ENCODE measurements at places on chromosomes 5 and 9.
A peak's percentile ranks its signal among the peaks of the same experiment; 100 is the strongest.

DNA sequence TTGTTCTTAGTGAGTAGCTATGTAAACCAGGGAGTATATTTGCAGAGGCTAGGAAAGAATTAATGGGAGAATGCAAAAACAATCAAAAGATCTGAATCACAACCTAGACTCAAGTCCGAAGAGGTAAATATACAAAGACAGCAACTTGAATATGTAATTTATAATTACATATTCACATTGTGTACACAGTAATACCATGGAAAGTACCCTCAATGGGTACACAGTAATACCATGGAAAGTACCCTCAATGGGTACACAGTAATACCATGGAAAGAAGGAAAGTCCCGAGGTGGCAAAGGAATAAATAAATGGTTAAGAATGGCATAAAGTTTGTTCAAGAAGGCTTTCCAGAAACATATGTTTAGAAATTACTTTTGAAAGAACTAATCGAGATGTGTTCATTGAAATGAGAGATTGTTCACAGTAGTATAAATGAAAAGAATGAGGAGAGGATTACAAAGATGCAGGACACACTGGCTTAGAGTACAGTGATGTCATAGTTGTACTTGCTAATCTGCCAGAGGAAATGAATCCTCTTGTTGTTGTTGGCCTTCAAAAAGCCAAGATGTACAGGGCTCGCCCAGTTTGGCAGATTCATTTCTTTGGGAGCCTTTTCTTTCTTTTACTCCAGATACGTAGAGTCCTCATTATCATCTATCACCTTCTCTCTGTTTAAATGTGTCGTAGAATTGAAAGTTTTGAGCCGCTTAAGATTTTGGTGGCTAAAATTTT, 116.0 kb downstream of the UNC13B start:
- no peak for DNase-seq

DNA sequence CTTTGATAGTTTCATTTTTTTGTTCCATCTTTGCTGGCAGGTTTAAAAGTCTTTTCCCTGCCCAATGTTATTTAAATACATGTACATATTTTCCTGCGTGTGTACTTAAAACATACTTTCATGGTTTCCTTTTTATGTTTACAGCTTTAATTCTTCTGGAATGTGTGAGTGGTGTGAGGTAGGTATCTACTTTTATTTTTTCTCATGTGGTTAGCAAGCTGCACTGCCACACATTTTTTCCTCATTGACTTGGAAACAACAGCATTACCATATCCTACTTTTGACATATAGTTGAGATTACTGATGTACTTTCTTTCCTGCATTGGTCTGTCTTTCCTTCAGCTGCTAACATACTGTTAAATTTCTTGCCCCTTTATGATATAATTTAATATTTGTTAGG, 51.4 kb upstream of the COL15A1 start:
- DNase-seq: no peak

- no peak for DNase-seq
Measured at GRCh38 chr9:135494791-135495559, 5.5 kb upstream of the MRPS2 start.

- no peak for DNase-seq
Measured at GRCh38 chr9:34636791-34637355, 714 bp downstream of the SIGMAR1 start.

GRCh38 chr5:130496215-130496614, 592.0 kb downstream of the CHSY3 start:
- DNase-seq: no peak

GRCh38 chr5:179418972-179419371, 73.7 kb upstream of the ADAMTS2 start:
- no peak for DNase-seq

DNA sequence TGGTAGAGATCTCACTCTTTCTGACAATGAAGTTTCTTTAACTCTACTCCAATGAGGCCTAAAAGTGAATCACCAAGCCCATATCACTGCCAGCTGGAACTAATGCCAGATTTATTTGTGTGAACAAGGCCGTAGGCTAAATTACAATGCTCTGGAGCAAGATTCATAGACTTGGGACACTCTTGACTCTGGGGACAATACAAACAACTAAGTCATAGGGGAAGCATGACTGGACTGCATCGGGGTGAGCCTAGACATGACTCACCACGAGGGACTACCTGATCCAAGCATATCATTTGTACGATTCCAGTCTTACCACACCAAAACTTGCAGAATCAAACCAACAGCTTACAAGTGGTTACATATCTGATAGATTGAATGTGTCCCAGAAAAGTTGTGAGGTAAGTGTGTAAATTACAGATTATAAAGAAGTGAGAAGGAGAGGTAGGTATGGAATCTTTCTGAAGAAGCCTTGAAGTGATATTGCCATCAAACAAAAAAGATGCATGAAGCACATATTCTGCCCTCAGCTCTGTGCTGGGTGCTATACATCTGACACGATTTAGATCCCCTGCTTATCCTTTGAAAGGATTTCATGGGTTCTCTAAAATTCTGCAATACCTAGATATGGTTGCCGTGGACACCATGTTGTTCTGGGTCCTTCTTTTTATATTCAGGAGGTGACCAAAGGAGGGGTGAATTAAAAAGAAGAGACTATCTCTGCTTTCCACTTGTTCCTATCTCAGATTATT, 199.3 kb upstream of the PDE4D start:
- no peak for DNase-seq

DNA sequence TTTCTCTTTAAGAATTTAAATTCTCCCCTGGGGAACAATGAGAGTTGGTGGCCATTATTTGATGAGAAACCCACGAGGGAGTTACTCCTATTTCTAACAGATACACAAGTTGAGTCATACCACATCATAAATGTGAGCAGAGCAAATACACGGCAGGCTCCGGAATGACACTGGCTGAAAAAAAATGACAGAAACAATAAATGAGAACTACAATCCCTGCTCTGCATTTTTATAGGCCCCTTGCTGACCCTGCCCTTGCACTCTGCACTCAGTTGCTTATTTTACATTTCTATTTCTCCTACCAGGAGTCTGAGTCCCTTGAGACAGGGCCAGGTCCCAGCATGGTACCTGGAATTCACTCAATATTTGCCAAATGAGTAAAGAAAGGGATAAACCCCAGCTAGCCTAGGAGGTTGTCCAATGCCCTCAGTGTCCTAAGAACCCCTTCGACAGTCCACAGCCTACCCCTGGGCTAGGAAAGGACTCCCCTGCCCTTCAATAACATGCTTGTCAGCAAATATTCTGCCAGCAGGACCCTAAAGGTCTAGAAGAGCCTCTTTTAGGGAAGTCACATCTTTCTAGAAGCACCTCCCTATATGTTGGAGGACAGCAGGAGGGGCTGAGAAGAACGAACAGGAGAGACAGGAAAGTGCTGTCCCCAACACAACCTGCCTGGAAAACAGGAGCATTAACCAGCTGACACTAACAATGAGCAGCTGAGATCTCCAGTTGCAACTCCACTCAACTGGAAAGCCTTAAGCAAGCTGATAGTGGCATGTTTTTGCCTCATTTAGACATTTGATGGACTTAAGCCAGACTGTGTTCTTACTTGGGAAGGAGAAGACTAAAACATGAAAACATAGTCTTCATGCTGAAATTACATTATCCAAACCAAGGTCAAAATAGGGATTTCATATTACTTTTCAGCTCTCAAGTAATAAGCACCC, 191.2 kb downstream of the ACTL7B start:
- DNase-seq: no peak

DNA sequence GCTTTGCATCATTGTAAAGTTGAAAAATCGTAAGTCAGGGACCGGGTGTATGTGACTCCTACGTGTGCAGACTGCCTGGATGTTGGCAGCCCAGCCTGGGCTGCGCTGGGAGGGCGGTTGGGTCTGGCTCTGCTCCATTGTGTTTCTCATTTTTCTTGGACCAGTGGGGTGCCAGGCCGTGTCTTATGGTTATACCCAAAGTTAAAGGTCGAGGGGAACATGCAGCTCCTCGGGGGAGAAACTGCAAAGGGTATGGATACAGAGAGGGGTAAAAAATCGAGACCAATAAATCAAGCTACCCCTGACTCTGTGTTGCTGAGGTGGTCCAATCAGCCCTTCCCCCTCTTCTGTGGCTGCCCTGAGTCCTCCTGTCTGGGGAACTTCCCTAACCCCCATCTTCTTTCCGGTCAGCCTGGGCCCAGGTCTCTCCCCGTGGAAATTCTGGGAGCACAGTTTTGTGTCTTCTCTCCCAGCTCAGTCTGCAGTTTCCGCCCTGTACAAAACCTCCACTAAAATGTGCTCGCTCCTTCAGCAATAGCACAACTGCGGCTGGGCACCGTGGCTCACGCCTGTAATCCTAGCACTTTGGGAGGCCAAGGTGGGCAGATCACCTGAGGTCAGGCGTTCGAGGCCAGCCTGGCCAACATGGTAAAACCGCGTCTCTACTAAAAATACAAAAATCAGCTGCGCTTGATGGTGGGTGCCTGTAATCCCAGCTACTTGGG, 34.1 kb upstream of the UNC5A start:
- DNase-seq: no peak

DNA sequence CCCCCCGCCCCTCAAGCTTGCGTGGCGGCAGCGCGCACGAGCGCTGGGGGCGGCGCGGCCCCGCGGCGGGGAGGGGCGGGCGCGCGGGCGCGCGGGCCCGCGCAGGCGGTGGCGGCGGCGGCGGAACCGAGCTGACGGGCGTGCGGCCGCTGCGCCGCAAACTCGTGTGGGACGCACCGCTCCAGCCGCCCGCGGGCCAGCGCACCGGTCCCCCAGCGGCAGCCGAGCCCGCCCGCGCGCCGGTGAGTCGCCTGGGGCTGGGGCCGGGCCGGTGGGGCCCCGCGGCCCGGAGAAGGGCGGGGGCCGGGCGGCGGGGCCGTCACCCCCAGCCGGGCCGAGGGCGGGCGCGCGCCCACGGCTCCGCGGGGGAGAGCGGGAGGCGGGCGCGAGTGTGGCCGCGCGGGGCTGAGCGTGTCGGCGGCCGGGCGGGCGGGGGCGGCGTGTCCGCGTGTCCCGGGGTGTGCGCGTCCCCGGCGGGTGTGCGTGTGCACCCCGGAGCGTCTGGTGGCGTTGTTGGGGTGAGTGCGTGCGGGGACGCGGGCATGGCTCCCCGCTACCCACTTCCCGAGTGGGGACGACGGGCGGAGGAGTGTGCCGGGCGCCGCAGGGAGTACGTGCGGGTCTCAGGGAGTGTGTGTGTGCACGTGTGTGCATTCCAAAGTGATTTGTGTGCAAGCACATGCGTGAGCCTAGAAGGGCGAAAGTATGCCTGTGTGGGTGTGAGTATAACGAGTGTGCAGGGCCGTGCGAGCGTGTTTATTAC, at the start of gene NEK6:
Gene NEK6, plus strand, starts transcription at position 106 of the 763 bp plus-strand sequence. CDS start 44,016 bp downstream, outside the sequence.
- DNase-seq: peak; percentile 61

GRCh38 chr9:89431930-89432725, 65.8 kb downstream of the SEMA4D start:
- no peak for DNase-seq

GRCh38 chr5:88203981-88204750, 64.5 kb downstream of the TMEM161B start:
- DNase-seq: no peak

GRCh38 chr9:123604861-123605260, 248.9 kb downstream of the CRB2 start:
- no peak for DNase-seq

DNA sequence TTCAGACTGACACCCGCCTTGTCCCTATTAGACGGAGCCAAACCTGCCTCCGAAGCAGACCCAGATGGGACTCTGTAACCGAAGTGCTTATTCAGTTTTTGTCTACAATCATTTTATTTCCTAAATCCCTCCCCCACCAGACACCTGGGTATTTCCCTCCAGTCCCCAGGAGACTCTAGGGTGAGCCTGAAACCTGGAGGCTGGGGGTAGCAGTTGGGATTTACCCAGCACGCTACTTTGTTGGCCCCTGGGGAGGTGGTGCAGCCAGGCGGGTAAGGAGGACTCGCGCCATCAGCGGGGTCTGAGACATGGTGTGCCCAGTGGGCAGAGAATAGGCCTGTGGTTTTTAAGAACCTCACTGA, 1.3 kb upstream of the LHX2 start:
- DNase-seq: no peak
